ENCODE measurements at places on chromosomes 4 and X.
A peak's percentile ranks its signal among the peaks of the same experiment; 100 is the strongest.

- H3K27me3 ChIP-seq, result no peaks in the 10 kb centered on the region
- DNase-seq, result no peak
- H3K27ac ChIP-seq, result no peak overlapping the region
- H3K4me3 ChIP-seq, result no peak overlapping the region
- peaks cover 32% of the 10 kb centered on the region for H3K36me3 ChIP-seq
These were observed 69.6 kb downstream of the CD38 start for GRCh38 chr4:15847746-15848145.

DNA sequence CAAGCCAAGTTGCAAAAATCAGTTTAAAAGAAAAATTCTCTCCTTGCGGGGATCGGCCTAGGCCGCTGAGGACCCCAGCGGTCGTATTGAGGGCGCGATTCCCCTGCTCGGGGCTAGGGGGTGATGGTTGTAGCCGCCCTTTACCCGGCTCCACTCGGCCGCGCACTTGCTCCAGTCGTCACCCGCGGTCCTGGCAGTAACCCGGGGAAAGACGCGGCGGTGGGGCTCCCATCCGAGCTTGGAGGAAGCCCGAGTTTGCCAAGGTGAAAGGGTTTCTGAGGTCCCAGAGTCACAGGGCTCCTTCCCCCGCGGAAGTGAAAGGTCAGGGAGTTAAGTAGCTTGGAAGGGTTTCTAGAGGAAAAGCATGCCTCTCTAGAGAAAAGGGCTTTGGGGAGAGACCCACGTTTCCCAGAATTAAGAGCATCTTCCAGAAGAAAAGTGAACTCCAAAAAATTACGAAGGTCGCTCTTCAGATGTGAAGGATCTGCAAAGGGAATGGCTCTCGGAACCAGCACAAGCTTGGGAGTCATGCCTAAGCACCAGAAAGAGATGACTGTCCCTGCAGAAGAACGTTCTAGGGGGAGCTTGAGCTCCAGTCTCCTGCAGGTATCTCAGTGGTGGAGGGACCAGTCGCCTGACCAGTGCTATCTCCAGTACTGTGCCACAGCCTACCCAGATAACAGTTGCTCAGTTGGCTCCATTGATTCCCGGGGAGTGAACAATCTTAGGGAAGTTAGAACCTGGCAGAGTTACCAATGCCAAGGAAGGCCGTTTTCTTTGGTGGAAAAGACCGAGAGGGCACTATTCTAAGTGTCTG is 875 bp downstream of the LAP3 start:
- peak overlapping the region; percentile 99 for H3K27ac ChIP-seq
- peak overlapping the region; percentile 95 for H3K4me3 ChIP-seq
- DNase-seq, result peak; percentile 53
- H3K4me1 ChIP-seq, result peaks cover 45% of the 10 kb centered on the region

DNA sequence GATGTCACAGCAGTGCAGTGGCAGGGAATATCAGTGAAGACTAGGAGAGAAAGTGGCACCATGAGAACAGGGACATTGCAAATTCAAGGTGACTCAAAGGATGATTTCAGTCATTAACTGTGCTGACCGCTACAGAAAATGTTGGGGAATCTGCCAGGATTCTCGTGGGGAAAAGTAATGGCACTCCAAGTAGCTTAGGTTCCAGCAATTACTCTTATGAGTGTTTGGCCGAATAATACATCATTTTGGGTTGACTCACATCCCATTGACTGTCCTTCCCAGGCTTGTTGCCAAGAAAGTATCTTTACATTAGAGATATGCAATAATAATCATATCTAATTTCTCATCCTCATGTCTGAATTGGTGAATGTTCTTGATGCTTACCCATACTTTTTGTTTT is 1411.1 kb upstream of the PCDH7 start:
- DNase-seq, result no peak
- no peaks in the 10 kb centered on the region for H3K36me3 ChIP-seq
- H3K27ac ChIP-seq, result no peak overlapping the region
- H3K4me1 ChIP-seq, result no peaks in the 10 kb centered on the region
- no peak overlapping the region for H3K4me3 ChIP-seq

DNA sequence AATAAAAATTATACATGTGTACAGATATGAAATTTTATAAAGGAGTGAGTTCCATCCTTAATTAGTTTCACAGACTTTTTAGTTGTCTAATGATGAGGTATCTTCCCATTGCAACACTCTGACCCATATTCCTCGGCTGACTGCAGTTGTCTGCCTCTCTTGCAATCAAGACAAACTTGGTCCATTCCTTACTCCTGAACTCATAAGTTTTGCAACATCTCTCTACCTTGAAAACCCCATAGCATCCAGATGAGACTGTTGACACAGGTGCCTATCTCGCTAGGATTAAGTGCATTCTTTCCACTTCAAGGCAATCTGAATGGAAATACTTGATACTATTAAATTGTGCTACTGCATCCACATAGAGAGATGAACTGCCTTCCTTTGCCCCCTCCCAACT is 2.3 kb downstream of the XKRX start:
- no peak for DNase-seq
- H3K27me3 ChIP-seq, result no peaks in the 10 kb centered on the region
- H3K4me1 ChIP-seq, result peaks cover 11% of the 10 kb centered on the region

GRCh38 chr4:120291541-120291940 is 224.9 kb upstream of the MAD2L1 start:
- H3K36me3 ChIP-seq, result no peaks in the 10 kb centered on the region
- H3K4me1 ChIP-seq, result no peaks in the 10 kb centered on the region
- H3K27me3 ChIP-seq, result no peaks in the 10 kb centered on the region
- no peak for DNase-seq

- no peaks in the 10 kb centered on the region for H3K36me3 ChIP-seq
- no peaks in the 10 kb centered on the region for H3K27me3 ChIP-seq
- no peak for DNase-seq
- peaks cover 16% of the 10 kb centered on the region for H3K4me1 ChIP-seq
These were observed 52.4 kb downstream of the DDX3X start for GRCh38 chrX:41386222-41386990.

Data from activated CD8-positive, alpha-beta T cell treated with anti-CD3 and anti-CD28 coated beads, Interleukin-2, amount 10 ng/mL, durations not matched to agents 7 days and 5 days (primary cell).